ENCODE measurements at places on chromosomes 7 and 10.

DNA sequence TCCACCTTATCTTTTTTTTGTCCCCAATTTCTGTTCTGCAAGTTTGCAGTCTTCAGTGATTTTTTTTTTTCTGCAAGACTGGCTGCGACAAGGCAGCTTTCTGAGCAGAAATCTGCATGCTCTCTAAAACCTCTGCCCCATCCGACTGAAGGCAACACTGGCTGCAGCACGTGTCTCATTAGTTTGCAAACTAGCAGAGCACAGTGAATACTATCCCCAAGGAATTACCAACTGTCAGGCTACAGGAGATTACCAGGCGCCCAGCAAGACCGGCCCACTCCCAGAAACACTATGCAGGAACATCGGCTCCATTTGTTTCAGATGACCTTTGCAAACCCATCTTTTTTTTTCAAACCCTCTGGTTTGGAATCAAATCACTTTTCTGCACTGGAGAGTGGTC, 538.8 kb downstream of the SORCS1 start:
- no peak for DNase-seq

DNA sequence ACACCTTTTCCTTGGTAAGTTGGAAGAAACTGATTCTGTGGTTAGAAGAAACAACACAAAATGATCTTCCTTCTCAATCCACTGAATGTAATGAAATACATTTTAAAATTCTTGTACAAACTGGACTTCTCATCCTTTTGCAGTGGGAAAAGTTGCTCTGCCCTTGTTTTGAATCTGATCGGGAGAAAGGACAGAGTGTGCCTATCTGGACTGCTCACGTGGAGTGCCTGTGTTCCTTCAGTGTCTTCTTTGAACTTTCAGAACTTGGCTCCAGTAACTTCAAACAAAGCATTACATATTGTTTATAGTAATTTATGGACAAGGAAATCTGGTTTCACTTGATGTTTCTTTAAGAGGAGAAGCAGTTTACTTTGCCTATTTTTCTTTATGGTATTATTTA, 17.1 kb downstream of the SLC26A3 start:
- DNase-seq: no peak

GRCh38 chr7:18558910-18559309, 63.4 kb downstream of the HDAC9 start:
- DNase-seq: no peak

GRCh38 chr7:15291699-15292098, 270.1 kb downstream of the AGMO start:
- no peak for DNase-seq

- DNase-seq: no peak
Observed at GRCh38 chr7:106767498-106768323, 97.4 kb upstream of the PIK3CG start.

- DNase-seq: no peak
Observed at GRCh38 chr7:74182453-74183090, 8.4 kb downstream of the EIF4H start.

- DNase-seq: no peak
Observed at GRCh38 chr7:19670806-19671205, 38.0 kb downstream of the POLR1F start.

DNA sequence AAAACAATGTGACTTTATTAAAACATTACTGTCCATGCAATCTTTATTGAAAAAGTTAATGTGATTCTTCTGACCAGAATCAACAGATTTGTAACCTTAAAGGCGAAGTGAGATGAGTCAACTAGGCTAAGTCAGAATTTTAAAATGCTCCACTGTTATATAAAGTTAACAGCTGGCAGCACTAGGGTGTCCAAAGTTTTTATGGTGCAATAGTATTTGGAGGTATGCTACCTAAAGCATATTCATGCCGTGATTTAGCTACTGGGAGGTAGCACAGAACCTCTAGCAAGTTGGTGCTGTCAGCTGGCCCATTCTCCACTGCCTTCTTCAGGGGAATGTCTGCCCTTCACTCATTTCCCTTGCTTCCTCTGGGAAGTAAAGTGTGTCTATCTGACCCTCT, 126.7 kb downstream of the RAPGEF5 start:
- DNase-seq: no peak

GRCh38 chr10:82394122-82394521, 519.1 kb downstream of the NRG3 start:
- DNase-seq: no peak

- no peak for DNase-seq
Observed at GRCh38 chr10:78351809-78352208, 318.1 kb downstream of the RPS24 start.

- peak; percentile 85 for DNase-seq
Observed at GRCh38 chr10:103859161-103860086, 4.0 kb upstream of the SH3PXD2A start.

- DNase-seq: peak; percentile 66
Observed at GRCh38 chr10:52313933-52314821, at the start of gene DKK1. DKK1 (plus strand) TSS chr10:52314281; CDS start chr10:52314435, 154 bp downstream.

GRCh38 chr7:112162142-112162766, 43.9 kb downstream of the DOCK4 start:
- no peak for DNase-seq

- no peak for DNase-seq
Observed at GRCh38 chr10:132376394-132376851, 20.6 kb upstream of the PWWP2B start.

GRCh38 chr10:79883986-79884385, 57.4 kb downstream of the NUTM2E start:
- DNase-seq: no peak

DNA sequence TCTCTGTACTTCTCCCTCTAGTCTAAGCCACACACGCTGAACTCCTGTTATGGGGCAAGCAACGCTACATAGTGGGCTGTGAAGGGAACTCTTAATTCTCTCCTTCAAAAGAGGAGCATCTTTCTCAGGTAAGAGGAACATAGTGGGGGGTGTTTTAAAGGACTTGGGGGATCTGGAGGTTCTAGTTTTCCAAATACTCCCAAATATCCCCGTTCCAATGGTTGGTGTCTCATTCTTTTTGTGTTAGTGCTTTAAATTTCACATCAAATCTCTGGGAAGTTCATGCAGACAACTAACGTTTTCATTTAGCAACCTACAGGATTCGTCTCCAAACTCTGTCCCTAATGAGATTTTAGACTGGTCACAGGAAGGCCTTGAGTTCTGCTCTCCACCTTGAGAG, 12.4 kb upstream of the WDR86 start:
- DNase-seq: no peak

All from right forelimb (tissue), 1 donor.